Left ventricle myocardium superior (tissue), 1 donor: ENCODE measurements at places on chromosomes 1 and 21. TPM values are rescaled to one million over a fixed set of nuclear protein-coding genes. Genes with fewer than 3 reads are reported as not detected.

Gene GUCA2A
- total RNA-seq = not detected

Gene LCE1F
- not detected for total RNA-seq

Gene MPL
- 0.40 TPM for total RNA-seq

Gene OR10Z1
- not detected for total RNA-seq

Gene OR2T35
- total RNA-seq = not detected

Gene GBP3
- total RNA-seq = 7.4 TPM

Gene PRDX6
- total RNA-seq = 529 TPM

Gene RNF2
- total RNA-seq = 12.7 TPM

Gene TRPM2
- 1.5 TPM for total RNA-seq

Gene CLCA1
- not detected for total RNA-seq

Gene ADGRL4
- 21.2 TPM for total RNA-seq

Gene PITHD1
- total RNA-seq = 44.7 TPM

Gene METTL25B
- total RNA-seq = 14.7 TPM

Gene AJAP1
- 0.05 TPM for total RNA-seq

Gene EFNA1
- total RNA-seq = 51.0 TPM

Gene SELP
- 7.4 TPM for total RNA-seq

Gene LCE2B
- not detected for total RNA-seq

Gene NBPF10
- 0.72 TPM for total RNA-seq

Gene ASPM
- 0.40 TPM for total RNA-seq

Gene NBPF4
- not detected for total RNA-seq

Gene ADGRB2
- total RNA-seq = 10.0 TPM

Gene NPR1
- total RNA-seq = 10.5 TPM

Gene NMNAT2
- total RNA-seq = 1.2 TPM

Gene RGS4
- 0.52 TPM for total RNA-seq

Gene FLG2
- not detected for total RNA-seq

Gene FABP3
- 4,698 TPM for total RNA-seq

Gene PLA2G2A
- 82.2 TPM for total RNA-seq

Gene KCTD3
- 13.6 TPM for total RNA-seq

Gene IRF6
- 48.5 TPM for total RNA-seq

Gene SLAMF6
- 0.59 TPM for total RNA-seq

Gene ADAM30
- total RNA-seq = not detected

Gene FNBP1L
- 23.6 TPM for total RNA-seq

Gene A3GALT2
- total RNA-seq = not detected

Gene MYOC
- total RNA-seq = 8.3 TPM

Gene TOE1
- 3.5 TPM for total RNA-seq

Gene RXRG
- 2.2 TPM for total RNA-seq

Gene NKAIN1
- total RNA-seq = not detected

Gene PALMD
- total RNA-seq = 115 TPM

Gene TMPRSS2
- total RNA-seq = not detected

Gene RGS8
- not detected for total RNA-seq

Gene MR1
- total RNA-seq = 3.4 TPM

Gene SLC22A15
- 11.5 TPM for total RNA-seq

Gene SLC35F3
- total RNA-seq = not detected

Gene CYP4A11
- total RNA-seq = not detected

Gene PROK1
- not detected for total RNA-seq

Gene RBP7
- total RNA-seq = 31.9 TPM

Gene USH2A
- total RNA-seq = 2.3 TPM

Gene PPP1R12B
- 667 TPM for total RNA-seq

Gene IQCC
- total RNA-seq = 0.92 TPM

Gene HAO2
- not detected for total RNA-seq

Gene ADORA1
- total RNA-seq = 13.5 TPM
